Activated gamma-delta T cell treated with anti-CD3 and anti-CD28 coated beads, Interleukin-2, amount 50 U/mL, for 16 hours (primary cell): ENCODE measurements at places on chromosomes 6 and 20.

DNA sequence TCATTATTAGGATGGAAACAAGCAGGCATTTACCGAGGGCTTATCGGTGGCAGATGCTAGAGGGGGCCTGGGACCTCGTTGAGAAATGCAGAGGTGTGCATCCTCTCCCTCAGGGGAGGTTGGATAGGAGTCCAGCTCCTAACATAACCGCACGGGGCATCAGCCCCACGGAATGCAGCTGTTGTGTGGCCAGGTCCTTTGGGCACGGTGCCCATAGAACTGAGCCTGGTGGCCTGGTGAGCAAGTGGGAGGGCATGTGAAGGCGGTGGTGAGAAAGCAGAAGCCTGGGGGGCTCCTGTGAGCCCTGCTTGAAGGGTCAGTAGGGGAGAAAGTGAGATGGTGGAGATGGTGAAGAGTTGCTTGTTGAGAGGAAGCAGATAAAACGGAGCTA is 143.7 kb downstream of the CDH26 start:
- no peak for DNase-seq

- DNase-seq = no peak
These were observed 23.2 kb upstream of the FOXP4 start for GRCh38 chr6:41522780-41523548.

GRCh38 chr6:10591422-10592160 is 70.4 kb downstream of the GCNT2 start:
- DNase-seq = no peak

GRCh38 chr20:41553142-41553879 is 64.9 kb downstream of the CHD6 start:
- no peak for DNase-seq

GRCh38 chr6:100176951-100177710 is 183.1 kb upstream of the MCHR2 start:
- DNase-seq = no peak

- no peak for DNase-seq
These were observed 246.2 kb downstream of the HIVEP2 start for GRCh38 chr6:142698751-142699150.

GRCh38 chr6:1640476-1640875 is 30.8 kb downstream of the FOXC1 start:
- no peak for DNase-seq

DNA sequence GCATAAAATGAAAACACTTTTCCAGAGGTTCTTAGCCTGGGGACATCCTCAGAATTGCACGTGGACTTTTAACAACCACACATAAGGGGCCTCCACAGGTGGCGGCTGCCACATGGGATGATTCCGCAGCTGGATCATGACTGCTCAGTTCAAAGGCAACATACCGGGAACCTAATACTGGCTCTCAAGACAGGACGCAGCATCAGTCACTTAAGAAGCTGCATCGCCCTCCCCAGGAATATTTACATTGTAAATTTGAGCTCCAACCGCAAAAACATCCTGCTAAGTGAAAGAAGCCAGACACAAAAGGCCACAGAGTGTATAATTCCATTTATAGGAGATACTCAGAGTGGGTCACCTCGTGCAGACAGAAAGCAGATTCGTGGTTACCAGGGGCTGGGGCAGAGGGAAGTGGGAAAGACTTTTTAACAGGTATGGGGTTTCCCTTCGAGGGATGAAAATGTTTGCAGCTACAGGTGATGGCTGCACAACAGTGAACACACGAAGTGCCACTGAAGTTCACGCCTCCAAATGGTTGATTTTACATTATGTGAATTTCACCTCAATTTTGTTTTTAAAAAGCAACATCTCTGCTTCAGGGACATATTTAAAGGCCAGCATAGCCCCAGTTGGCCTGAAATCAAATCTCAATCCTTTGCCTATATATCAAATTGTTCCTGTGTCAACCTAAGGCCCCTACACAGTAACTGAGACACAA is 141.5 kb downstream of the BMP7 start:
- no peak for DNase-seq

GRCh38 chr6:98787961-98788360 is 46.4 kb upstream of the POU3F2 start:
- DNase-seq = no peak

- no peak for DNase-seq
These were observed 216.8 kb downstream of the TAF4 start for GRCh38 chr20:61848851-61849250.

DNA sequence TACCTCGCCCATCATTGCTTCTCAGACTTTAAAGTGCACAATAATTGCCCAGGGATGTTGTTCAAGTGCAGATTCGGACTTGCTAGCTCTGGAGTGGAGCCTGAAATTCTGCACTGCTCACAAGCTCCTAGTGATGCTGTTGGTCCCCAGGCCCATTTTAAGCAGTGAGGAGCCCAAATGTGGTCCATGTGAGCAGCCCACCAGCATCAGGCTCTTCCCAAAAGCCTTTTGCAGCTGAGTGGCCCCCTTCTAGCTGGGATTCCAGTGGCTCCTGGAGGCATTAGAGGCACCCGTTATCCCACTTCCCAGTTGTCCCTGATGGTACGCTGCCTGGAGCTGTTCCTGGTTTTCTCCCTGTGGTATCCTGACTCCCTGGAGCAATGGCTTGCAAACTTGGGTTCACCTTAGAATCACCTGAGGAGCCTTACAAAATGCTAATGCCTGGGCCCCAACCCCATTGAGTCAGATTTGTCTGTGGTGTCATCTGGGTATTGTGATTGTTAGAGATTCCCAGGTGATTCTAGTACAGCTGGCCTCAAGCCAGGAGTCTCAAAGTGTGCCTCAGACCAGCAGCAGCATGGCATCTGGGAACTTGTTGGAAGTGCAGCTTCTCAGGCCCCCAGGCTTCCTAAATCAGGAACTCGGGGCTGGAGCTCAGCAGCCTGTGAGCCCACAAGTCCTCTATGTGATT is 186.9 kb upstream of the SLC24A3 start:
- no peak for DNase-seq

DNA sequence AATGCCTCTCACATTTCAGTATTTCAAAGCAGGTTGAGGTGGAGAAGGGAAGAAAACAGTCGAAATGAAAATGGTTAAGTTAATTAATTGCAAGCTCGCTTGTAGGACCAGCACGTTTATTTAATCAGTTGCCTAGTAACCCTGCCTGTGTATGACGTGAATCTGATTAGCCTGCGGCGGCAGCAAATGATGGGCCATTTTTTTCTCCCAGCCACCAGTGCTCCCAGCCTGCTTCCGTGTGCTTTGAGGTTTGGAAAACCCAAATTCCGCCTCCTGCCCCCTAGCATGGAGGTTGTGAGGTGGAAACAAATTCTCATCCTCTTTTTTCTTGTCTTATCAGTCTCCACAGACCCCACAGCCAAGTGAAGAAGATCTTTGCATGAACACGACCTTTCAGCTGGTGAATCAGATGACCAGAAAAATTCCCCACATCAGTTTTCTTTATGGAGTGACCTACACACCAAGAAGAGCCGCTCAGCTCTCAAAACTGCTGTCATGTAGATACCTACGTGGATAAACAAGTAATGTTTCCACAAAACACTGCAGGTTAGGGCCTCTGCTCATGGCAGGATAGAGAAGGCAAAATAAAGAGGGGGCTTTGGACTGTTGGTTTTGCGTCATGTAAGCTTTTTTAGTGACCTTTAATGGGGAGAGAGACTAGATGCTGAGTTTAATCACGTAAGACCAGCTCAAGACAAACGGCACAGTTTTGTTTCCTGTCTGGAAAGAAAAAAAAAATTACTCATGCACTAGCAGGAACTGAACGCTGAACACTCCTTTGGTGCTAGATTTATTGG is 572.9 kb upstream of the NOX3 start:
- DNase-seq = no peak
